Neural crest cell (in vitro differentiated cells): ENCODE measurements at places on chromosomes 4 and X. TPM values are rescaled to one million over a fixed set of nuclear protein-coding genes. Genes with fewer than 3 reads are reported as not detected.

Gene LRP2BP
- total RNA-seq = 0.07 TPM in 1 of 2 replicates, not detected in the other

Gene SERPINA7
- not detected in 2 replicates for total RNA-seq

Gene SAGE1
- not detected in 2 replicates for total RNA-seq

Gene PABPC1L2A
- 0.23 and 0.39 TPM in 2 replicates for total RNA-seq

Gene ADH1B
- not detected in 2 replicates for total RNA-seq

Gene CYLC1
- not detected in 2 replicates for total RNA-seq

Gene NUP62CL
- total RNA-seq = 6.1 and 6.8 TPM in 2 replicates

Gene CFAP99
- not detected in 2 replicates for total RNA-seq

Gene DDX53
- not detected in 2 replicates for total RNA-seq
